Cerebellum (tissue), 4 donors: ENCODE measurements at places on chromosomes 7 and 10.
A peak's percentile ranks its signal among the peaks of the same experiment; 100 is the strongest.

DNA sequence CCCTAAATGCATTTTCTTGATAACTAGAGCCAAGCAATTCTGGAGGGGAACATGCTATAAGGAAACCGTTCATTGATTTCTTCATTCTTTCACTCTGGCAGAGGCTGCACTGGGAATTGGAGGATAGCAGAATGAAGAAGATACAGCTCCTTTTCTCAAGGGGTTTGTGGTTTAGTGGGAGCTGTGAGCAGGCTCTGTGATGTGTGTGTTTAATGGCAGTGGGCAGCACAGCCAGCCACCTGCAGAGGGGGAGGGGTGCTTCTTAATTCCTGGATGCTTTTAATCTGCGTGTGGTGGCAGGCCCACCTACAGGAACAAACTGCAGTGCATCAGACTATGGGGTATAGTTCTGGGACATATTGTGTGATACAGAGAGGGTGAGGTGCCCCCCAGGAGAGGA lies 31.9 kb downstream of the RPS24 start:
- DNase-seq: no peak

DNA sequence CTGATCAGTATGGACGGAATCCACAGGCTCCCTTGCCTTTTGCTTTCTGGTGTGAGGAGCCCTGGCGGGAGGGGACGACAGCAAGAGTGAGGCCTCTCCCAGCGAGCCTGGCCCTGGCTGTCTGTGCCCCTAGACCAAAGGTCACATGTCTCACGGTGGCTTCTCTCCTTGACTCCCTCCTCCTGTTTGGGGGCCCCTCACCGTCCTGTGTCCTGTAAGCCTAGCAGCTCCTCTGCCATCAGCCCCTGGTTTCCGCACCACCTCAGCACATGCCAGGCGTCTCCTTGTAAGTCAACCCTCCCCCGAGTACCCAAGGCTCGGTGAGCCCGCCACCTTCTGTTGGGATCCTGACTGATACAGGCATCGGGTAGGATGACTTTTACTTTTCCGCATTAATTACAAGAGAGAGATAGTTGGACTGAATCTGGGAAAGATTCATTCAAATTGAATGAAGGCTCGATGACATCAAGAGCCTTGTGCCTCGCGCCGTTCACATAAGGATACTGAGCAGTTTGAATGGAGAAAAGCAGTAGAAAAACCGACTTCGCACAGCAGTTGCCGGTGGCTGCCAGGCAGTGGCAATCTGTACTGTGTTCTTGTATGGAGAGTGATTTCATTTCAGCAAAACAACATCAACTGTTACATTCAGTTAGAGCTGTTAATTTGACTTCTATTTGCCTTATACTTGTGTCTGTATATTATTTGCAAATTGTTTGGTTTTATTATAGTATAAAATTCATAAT lies 119.8 kb downstream of the XRCC2 start:
- no peak for DNase-seq

- DNase-seq: peak; percentile 45
Measured at GRCh38 chr10:74039561-74040145, 41.7 kb downstream of the VCL start.

DNA sequence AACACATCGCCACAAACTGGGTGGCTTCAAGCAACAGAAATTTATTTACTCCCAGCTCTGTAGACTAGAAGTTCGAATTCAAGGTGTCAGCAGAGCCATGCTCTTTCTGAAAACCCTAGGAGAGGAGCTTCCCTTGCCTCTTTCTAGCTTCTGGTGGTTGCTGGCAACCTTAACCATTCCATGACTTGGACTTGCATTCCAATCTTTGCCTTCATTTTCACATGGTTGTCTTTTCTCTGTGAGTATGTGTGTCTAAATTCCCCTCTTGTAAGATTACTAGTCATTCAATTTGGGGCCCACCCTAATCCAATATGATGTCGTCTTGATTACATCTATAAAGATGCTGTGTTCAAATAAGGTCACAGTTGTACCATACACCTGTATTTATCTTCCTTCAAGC lies 65.9 kb upstream of the PRKG1 start:
- DNase-seq: no peak

GRCh38 chr7:154308928-154309327 lies 256.7 kb downstream of the DPP6 start:
- DNase-seq: no peak

DNA sequence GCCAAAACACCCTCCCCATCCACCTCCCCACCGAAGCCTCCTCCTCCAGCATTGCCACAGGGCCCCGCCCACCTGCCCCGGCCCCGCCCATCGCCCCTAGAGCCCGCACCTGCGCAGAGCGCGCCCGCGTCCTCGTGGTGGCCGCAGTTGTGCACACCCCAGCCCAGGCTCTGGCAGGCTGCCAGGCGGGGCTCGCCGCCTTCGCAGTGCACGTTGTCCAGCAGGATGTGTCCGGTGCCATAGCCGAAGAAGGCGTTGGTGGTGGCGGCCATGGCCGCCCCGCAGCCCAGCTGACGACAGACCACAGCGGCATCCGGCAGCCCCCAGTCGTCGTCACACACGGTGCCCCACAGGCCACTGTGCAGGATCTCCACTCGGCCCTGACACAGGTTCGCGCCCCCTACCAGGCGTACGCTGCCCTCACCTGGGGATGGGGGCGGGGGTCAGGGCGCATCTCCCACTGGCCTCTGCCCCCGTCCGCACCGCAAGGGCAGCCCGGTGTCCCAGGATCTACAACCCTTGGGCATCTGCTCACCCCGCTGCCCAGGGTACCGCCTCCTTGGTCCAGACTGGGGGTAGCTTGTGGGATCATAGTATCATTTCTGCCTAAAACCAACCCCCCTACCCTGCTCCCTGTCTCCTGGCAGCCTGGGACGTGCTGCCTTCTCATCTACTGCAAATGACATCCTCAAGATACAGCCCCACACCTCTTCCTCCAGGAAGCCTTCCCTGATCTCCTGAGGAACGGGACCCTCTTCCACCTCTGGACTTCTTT lies 11.9 kb downstream of the SSC4D start:
- peak; percentile 88 for DNase-seq

DNA sequence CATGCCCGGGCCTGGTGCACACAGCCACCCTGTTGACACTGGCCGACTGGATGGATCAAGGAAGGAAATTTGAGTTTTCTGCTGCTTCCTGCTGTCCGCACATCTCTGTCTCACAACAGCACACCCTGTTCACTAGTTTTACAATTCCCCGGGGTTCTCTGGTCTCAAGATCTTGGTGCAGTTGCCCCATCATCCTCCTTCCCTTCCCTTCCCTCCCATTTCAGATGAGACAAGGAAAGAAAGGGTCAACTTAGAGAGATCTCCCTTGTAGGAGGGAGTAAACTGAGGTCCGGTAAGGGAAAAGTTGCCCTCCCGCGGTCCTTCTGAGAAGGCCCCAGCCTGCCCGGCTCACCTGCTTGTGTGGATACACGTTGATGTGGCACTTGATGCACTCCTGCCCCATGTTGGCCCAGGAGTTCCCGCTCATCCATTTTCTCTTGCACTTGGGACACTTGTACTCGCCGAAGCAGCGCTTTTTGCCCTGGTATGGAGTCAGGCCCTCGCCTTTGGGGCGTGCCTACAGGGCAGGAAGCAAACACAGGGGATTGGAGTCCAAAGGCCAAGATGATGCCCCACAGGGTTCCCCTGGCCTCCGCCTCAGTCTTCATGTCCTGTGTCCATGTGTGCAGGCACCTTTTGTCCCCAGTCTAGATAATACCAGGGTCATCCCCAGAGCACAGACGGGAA lies 46.8 kb downstream of the PPIF start:
- DNase-seq: no peak

- DNase-seq: no peak
Measured at GRCh38 chr7:12431886-12432556, 28.4 kb upstream of the VWDE start.

- DNase-seq: no peak
Measured at GRCh38 chr7:138186951-138187351, 110.7 kb downstream of the AKR1D1 start.

- no peak for DNase-seq
Measured at GRCh38 chr10:29621161-29621560, 13.6 kb downstream of the SVIL start.

DNA sequence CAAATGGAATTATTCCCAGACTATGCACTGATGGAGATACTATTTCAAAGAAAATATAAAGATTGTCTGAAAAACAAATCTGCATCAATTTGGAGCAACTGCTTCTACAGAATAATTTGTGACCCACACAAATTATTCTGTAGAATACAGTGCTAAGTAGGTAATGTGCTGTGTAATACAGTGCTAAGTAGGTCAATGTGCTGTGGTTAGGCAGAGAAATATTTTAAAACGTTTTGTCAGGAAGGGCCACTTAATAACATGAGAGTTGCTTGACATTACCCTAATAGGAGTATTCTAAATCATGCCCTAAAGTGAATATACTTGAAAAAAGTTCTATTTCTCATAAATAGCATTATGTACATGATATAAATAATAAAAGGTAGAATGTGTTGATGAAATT lies 116.5 kb upstream of the KCND2 start:
- DNase-seq: peak; percentile 29

GRCh38 chr10:61669849-61670248 lies 7.1 kb downstream of the CABCOCO1 start:
- no peak for DNase-seq

GRCh38 chr7:94111009-94111408 lies 106.9 kb upstream of the BET1 start:
- DNase-seq: no peak

DNA sequence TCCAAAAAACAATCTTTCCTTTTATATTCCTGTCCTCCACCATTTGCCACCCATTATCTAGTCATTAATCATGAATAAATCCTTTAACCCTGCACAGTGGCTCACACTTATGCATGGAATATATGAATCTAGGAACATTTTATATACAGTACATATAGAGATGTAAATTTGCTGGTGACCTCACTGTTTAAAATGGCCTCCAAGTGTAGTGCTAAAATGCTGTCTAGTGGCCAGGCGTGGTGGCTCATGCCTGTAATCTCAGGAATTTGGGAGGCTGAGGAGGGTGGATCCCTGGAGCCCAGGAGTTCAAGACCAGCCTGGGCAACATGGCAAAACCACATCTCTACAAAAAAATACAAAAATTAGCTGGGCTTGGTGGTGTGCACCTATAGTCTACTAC lies 9.6 kb downstream of the NANOS1 start:
- no peak for DNase-seq

DNA sequence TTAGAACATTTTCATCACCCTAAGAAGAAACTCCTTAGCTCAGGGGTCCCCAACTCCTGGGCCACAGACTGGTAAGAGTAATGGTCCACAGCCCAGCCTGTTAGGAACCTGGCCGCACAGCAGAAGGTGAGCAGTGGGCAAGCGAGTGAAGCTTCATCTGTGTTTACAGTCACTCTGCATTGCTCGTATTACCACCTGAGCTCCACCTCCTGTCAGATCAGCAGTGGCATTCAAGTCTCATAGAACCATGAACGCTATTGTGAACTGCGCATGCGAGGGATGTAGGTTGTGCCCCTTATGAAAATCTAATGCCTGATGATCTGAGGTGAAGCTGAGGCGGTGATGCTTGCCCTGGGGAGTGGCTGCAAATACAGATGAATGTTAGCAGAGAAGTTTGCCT lies 37.3 kb upstream of the DLG5 start:
- no peak for DNase-seq

DNA sequence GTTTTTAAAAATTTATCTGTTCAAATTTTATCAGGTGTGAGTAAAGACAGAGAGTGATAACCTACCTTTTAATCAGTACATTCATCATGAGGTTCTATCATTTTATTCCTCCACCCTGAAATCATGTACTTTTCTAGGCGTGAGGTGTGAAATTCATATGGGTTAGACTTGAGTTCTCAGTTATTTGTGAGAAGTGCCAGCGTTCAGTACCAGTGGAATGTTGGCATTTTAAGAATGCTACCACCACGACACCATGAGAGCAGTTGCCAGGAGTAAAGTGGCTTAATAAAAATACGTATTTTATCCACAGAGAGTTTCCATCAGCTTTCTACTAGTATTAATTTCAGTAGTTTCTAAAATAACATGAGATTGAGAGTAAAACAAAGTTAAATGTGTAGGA lies 104.1 kb upstream of the FERD3L start:
- DNase-seq: no peak

DNA sequence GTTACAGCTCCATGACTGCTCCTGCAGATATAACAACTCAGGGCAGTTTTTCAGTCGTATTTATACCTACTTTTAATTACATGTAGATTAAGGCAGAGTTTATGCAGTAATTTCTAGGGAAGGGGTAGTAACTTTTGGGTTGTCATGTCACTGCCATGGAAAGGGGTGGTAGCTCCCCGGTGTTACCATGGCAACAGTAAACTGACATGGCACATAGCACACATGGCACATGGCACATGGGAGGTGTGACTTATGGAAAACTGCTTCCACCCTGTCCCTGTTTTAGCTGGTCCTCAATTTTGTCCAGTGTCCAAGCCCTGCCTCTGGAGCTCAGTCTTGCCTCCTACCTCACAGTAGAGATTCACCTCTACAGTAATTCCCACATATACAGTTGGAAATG lies 3.9 kb upstream of the TOMM7 start:
- DNase-seq: no peak

DNA sequence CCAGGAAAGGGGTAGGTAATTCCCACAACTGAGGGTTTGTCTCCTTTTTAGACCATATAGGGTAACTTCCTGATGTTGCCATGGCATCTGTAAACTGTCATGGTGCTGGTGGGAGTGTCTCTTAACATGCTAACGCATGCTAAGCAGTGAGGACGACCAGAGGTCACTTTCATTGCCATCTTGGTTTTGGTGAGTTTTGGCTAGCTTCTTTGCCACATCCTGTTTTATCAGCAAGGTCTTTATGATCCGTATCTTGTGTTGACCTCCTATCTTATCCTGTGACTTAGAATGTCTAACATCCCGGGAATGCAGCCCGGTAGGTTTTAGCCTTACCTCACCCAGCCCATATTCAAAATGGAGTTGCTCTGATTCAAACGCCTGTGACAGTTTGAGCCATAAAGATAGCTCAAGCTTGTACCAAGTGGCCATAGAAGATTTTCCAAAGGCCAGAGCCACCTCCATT lies 176.0 kb upstream of the NAMPT start:
- DNase-seq: no peak

- DNase-seq: no peak
Measured at GRCh38 chr10:56346845-56347415, 14.1 kb downstream of the ZWINT start.

GRCh38 chr10:102775935-102776669 lies 32.4 kb downstream of the WBP1L start:
- DNase-seq: no peak

- DNase-seq: no peak
Measured at GRCh38 chr10:110340816-110341215, 36.1 kb upstream of the SMNDC1 start.

GRCh38 chr10:44010873-44011602 lies 362.4 kb upstream of the ZNF32 start:
- DNase-seq: peak; percentile 48

- no peak for DNase-seq
Measured at GRCh38 chr7:158414002-158414401, 173.6 kb downstream of the PTPRN2 start.
